Spinal cord (tissue), 10 donors: ENCODE measurements at places on chromosomes 7 and 10.

GRCh38 chr10:71085689-71086438, 126.5 kb upstream of the UNC5B start:
- DNase-seq, result no peak

GRCh38 chr10:60186315-60187071, 203.2 kb downstream of the ANK3 start:
- peak; percentile 47 for DNase-seq

DNA sequence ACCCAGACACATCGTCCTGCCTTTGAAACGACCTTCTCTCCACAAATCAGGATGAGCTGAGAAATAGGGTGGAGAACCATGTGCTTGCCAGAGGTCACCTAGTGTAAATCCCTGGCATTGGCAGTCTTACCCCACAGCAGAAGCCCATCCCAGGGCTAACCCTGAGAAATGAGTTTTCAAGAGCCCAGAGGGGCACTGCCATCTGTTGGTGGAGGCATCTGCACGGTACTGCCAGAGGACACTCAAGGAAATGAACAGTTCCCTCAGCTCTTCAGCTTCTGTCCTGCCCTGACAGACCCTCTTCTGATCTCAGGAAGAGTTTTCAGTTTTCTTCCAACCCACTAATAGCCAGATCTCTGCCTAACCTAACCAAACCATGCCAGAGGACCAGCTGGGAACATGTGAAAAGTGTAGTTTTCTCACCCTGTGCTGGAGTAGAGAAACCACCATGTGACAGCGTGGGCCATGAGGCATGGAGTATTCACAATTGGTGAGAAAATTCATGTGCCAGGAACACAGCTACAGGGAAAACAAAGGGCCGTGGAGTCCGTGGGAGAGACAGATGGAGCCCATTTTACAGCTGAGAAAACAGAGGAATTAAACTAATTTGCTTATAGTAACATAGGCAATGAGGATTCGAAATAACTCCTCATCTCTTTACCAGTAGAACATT, 37.7 kb upstream of the ITPRID1 start:
- DNase-seq, result no peak

DNA sequence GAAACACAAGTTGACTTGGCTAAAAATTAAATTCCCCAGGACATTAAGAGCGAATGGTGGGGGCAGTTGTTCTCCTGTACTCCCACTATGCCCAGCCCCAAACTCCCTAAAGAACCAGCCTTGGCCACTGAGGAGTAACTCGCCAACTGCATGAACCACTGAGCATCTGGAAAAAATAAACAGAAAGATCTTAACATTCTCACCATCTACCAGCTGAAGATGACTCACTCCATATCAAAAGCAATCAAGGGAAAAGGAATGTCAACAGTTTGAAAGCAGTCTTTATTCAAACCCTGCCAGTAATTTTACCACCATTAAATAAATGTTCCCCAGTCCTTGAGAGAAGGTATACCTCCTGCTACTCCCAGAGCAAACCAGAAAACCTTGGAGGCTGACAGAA, 45.4 kb downstream of the CTTNBP2 start:
- DNase-seq, result no peak

- DNase-seq, result no peak
Observed at GRCh38 chr7:142615508-142615907, 133.8 kb upstream of the PRSS1 start.
